Breast epithelium (tissue), 4 donors: ENCODE measurements at places on chromosomes 4 and X.

DNA sequence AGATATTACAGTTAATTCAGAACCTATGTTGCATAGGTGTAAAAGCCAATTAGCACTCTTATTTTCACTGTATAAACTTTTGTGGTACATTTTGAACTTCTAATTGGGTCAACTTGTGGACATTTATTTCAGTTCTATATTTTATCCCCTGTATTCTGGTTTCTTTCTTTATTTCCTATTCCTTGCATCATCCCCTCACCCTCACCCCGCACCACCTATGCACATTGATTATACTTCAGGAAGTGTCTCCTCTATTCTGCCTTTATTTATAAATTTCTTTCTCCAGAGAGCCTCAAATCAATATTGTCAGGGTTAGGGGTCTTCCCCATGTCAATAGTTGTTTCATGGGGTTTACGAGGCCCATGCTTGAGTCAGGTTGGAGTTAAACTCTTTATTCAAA lies 83.1 kb downstream of the TEX13C start:
- no peak for DNase-seq

- DNase-seq, result no peak
Observed at GRCh38 chr4:100428051-100428450, 89.8 kb downstream of the EMCN start.

DNA sequence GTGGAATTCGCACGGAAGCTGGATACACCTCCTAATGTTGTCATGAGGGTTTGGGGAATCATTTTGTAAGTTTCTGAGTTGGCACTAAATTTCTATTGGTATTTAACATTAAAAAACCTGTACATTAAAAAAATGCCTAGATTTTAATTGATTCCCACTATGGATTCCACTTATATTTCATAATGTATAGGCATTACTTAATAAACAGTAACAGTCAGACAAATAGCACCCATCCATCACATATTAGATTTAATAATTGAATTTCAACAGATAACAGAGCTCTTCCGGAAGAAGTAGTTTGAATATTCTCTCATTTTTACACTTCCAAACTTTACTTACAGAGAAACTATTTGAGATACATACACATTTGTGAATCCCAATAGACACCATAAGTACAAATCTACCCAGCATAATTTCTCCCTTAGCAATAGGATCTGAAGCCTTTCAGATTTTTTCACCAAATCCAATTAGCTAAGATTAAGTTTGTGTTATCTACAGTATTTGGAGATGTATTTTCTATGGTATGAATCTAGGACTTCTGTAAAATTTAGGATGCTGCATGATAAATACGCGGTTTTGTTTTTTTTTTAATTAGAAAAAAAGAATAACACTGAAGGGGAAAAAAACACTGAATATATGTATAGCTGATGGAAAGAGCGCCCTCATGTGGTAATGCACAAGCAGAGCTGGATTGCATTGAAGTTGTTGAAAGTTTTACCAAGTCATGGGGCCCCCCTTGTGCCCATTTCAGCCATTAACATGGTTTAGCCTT lies 12.2 kb upstream of the ODAM start:
- DNase-seq, result no peak

GRCh38 chr4:107693132-107693531 lies 26.9 kb downstream of the PAPSS1 start:
- DNase-seq, result no peak

DNA sequence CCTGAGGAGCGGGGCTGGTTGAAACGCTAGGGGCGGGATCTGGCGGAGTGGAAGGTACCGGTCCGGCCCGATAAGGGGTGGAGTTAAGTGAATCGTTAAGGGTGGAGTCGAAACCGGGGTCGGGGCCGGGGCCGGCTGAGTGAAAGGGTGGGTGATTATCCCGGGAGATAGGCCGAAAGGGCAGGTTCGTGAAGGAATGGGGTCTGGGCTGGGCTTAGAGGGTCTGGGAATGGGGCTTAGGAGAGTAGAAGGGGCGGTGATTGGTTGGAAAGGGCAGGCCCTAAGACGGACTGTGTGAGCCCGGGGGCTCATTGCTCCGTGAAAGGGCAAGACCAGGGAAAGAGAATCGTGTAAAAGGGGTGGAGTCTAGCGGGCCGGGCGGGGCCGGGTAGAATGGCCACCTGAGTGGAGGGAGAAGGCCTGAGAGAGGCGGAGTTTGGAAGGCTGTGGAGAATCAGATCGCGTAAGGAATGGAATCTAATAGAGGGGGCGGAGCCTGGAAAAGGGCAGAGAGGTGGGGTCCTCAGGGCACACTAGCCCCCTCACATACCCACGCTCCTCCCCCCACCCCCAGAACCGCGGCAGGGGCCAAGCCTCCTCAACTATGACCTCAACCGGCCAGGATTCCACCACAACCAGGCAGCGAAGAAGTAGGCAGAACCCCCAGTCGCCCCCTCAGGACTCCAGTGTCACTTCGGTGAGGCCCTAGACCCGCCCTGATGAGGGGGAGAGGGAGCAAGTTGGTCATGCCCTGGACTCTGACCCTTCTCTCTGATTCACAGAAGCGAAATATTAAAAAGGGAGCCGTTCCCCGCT lies 430 bp downstream of the HDAC6 start:
- DNase-seq, result peak; percentile 82

GRCh38 chr4:97910005-97910404 lies 233.3 kb downstream of the STPG2 start:
- no peak for DNase-seq

DNA sequence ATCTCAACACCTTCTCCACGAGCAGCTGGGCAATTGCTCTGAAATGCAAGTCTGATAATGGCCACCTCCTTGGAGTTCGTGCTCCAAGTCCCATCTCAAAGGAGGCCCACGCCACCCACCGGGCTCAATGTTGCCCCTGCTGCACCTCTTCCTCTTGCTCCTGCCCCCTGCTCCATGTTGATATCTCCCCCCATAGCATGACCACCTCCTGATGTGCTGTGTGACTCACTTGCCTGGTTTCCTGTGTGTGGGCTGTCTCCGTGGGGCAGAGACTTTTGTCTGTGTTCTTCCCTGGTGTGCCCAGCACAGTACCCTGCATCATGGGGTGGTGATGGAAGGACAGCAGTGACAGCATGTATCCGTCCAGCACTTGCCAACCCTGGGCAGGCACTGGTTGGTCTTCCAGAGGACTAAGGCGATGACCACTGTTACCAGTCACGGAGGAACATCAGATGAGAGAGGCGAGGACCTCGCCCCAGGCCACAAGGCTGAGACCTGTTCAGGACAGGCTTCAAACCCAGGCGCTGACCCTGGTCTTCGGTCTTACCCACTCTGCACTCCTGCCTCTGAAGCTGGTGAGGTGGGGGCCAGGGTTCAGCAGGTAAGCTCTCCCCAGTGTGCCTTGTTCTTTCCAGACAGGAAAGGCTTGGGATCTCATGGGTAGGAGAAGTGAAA lies 104.6 kb upstream of the LRPAP1 start:
- no peak for DNase-seq

DNA sequence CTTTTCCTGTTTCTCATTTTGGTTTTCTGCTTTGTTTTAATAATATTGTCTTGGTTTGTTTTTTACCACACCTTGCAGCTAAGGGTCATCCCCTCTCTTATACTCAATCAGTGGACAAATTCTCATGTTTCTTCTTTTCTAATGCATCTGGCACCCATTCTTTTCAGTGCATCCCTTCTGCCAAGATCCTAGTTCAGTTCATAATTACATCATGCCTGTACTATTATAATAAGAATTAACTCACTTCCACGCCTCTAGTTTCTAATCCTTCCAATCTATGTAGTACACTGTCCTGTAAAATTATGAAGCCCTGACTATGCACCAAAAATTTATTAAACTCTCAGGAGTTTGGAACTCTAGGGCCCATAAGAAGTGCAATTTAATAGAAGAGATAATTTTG lies 126.1 kb downstream of the FAT4 start:
- DNase-seq, result no peak
